Upper lobe of left lung (tissue), 6 donors: ENCODE measurements at places on chromosomes 6 and 20. TPM values are rescaled to one million over a fixed set of nuclear protein-coding genes. Genes with fewer than 3 reads are reported as not detected.
A peak's percentile ranks its signal among the peaks of the same experiment; 100 is the strongest.

- no peak for DNase-seq
Measured at GRCh38 chr6:165913676-165914570, 250.9 kb upstream of the PDE10A start.

- DNase-seq: peak; percentile 61
Measured at GRCh38 chr6:12472601-12473038, 182.5 kb downstream of the EDN1 start.

PPP1R3G gene
- total RNA-seq: 0.30 TPM

- DNase-seq: peak; percentile 92
Measured at GRCh38 chr20:3204124-3204794, at the start of gene DDRGK1. TSS of gene DDRGK1 (minus strand) at chr20:3204682. CDS start at chr20:3204627, 55 bp downstream.

DNA sequence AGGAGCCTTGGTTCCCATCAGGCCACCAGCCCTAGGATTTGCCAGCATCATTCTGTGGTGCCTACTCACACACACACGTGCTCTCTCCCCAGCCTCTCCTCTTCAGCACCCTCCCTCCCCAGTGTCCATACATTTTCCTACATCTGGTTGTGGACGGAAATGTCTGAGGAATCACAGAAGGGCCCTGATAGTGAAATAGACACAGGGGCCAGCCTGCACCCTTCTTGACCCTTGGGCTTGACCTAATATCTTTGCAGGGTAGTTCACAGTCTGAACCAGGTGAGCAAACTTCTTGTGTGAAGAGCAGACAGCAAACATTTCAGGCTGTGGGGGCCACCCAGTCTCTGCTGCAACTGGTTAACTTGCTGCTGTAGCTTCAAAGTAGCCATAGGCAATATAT is 108.5 kb upstream of the NXT1 start:
- DNase-seq: no peak

DNA sequence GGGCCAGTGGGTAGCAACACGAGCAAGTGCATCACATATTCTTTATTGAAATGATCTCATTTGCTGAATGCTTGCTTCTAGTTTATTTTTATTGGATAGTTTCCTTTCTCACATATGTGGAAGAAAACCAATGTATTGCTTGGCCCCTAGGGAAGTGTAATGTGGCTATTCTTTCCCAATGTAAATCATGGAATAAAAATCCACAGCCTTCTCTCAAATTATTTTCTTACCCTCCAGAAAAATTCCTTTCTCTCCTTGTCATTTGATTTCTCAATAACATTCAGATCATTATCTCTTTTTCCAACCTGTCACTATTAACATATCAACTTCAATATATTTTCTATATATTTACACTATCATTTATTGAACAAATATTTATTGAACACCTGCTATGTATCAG is 51.9 kb upstream of the PTPRK start:
- no peak for DNase-seq

PAK5 gene
- 0.27 TPM for total RNA-seq

C20orf144 gene
- not detected for total RNA-seq

DNA sequence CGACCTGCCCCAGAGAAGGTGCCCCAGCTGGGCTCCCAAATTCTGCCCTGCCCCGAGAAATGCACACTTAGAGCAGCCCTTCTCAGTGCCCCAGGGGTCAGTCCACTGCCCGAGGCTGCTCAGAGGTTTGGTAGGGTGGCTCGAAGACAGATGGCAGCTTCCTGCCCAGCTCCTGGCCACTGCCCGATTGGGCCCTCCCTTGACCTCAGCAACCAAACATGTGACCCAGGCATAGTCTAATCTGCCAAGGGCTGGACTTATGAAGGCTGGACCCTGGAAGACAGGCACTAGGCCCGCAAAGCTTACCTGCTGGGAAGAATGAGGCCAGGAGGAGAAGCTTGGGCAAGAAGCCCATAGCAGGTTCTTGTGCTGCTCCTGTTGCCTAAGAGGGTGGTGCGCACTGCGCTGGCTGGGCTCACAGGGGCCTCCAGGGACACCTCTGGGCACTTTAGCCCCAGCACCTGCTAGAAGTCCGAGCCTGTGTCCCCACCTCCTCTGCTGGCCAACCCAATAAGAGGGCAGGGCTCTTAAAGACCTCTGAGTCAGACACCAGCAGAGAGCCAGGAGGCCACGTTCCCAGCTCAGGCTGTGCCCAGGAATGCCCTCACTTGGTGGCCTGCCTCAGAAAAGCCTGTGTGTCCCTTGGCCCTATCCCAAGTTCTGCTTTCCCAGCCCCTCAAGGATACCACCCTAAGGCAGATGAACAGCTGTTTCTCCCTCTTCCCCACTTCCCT is 5.5 kb downstream of the SIGLEC1 start:
- peak; percentile 65 for DNase-seq

HSPA12B gene
- total RNA-seq: 21.9 TPM

DNA sequence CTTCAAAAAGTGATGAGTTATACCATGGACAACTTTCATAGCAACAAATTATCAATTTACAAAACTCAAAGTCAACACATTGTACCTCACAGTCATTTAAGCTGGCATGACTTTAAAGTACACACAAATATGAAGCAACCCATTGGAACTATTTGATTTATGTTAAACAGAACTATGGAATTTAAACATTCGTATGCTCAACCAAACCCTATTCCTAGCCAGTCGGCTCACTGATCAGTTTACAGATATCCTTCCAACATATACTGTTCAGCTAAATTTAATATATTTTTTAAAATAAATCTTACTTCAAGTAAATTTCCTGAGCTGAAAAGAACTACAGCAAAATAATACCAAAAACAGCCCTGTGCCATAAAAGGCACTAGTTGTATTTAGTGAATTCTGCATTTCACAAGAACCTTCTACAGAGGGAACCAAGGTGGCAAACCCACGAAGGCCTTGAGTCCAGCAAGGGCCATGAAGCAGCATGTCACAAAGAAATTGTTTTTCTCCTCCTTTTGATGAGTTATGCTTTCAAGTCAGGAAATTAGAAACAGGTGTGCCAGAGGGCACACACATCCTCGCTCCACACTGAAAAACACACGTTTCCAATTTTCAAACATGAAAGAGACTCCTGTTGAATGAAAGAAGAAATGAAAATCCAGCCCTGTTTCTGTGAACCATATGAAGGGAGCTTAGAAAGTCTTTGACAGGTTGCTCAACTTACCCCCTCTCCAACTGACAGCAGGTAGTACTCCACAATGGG is 122.8 kb downstream of the TASP1 start:
- no peak for DNase-seq

GRCh38 chr6:34179106-34179720 is 33.3 kb upstream of the GRM4 start:
- no peak for DNase-seq

DNA sequence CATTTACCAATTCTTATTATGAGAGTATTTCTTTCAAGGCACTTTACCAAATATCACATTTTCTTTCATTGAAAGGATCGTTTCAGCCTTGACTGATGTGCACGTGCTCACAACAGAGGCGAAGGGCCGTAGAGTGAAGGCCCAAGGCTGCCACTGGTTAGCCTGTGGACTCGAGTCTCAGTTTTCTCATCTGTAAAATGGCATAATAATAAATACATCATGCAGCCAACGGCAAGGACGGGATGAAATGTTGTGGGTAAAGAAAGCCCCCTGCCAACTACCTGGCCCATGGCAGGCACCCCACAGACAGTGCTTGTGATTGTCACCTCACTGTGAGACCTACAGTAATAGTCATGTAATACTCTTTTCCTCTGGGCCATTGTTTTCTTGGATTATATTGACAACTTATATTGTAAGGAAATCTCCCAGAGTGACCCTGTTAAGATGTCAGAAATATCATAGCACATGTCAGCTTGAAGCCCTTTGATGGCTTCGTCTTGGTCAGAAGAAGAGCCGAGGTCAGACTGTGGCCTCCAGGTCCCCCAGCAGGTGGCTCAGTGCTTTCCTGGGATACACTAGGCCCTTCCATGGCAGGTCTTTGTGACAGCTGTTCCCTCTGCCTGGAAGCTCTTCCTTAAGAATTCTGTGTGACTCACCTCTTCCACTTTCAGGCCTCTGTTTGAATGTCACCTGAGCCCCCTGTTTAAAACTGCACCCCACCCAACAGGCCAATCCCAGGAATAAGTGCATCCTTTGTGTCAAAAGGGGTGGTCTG is 36.3 kb downstream of the FAM50B start:
- DNase-seq: no peak

DNA sequence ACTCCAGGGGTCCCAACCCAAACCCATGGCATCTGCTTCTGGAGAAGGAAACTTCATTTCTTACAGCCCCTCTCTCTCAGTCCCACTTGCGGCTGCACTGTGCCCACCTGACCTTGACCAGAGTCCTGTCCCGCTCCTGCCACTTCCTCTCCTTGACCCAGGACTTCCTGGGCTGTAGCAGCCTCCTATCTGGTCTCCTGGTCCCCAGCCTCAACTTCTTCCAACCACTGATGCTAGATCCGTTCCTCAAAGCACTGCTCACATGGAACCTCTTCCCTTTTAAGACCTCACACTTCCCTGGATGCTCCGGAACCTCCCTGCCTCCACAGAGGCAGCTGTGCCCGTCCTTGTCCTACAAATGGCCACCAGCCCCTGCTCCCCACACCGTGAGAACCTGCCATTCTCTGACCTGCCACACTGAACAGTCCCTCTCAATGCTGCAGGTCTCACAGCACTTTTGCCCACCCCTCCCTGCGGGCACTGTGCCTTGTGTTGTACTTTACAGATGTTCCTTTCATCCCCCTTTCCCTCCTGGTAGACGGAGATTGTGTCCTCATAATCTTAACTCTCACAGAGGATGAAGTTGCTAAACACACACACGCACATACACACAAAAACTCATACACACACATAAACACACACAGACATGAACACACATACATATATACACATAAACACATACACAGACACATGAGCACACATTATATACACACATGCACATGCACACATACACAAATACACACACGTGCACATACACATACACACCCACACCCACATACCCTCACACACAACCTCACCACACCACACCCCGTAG is 59.6 kb upstream of the NXT1 start:
- no peak for DNase-seq

- DNase-seq: no peak
Measured at GRCh38 chr6:120604510-120604909, 729.8 kb downstream of the TBC1D32 start.

HBS1L gene
- total RNA-seq: 33.6 TPM

DNA sequence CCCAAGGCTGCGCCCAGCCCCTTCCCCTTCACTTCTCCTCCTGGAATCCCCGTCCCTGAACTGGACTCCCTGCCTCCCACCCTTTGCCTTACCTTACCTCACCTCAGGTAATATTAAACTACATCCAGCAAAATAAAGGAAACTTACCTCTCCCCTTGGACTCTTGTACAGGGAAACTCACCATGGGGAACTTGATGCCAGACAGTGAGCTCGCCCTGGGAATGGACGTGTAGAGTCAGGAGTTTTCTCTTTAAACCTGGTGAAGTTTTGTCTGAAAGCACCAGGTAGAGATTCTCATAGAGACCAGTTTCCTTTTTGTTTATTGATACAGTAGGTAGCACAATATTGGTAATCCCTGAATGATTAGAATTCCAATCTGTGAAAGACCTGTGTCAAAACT is 544 bp upstream of the HLA-C start:
- DNase-seq: peak; percentile 26

NOTCH4 gene
- 139 TPM for total RNA-seq

TTPAL gene
- 9.4 TPM for total RNA-seq

LAMA5 gene
- 314 TPM for total RNA-seq

DNA sequence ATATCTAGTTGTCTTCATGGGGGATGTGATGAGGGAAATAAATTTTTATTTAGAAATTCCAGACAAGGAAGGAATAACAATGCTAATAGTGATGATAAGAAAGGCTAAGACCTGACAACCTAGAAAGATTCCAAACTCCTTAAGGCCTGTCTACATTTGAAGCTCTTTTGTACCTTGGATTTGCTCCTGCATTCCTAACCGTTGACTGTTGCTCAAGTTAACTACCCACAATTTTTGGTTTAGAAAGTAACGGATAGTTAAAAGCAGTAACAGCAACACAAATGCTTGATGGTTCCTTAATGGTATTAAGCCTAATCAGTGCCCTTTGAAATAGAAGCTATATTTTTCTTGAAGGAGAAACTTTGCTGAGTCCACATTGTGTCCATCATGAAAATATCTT is 52.9 kb downstream of the TRMT11 start:
- DNase-seq: no peak

DNA sequence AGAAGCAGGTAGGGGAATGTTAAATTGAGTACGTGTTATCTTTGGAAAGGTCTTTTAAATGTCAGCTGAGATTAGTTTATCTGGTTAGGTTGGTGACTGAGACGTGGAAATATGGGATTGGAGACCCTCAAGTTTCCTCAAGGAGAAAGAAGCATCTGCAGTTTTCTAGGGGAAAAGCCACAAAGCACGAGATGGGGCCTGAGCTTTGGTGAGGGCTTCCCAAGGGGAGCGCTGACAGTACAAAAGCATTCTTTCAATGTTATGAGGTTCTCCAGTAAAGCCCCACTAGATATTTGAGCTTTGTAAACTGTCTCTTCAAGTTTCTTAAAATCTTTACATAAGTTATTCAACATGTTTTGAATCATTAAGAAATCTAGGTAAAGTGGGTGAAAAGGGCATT is 19.6 kb upstream of the HS3ST5 start:
- DNase-seq: no peak

DNA sequence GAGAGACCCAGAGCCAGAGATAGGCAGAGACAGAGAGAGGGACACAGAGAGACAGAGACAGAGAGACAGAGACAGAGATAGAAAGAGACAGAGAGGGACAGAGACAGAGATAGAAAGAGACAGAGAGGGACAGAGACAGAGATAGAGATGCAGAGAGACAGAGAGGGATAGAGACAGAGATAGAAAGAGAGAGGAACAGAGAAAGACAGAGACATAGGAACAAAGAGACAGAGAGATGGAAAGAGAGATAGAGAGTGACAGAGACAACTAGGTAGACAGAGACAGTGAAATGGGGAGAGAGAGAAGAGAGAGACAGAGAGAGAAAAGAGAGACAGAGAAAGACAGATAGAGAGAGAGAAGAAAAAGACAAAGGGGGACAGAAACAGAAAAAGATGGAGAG is 165.4 kb upstream of the FOXQ1 start:
- DNase-seq: no peak

- DNase-seq: no peak
Measured at GRCh38 chr20:51600016-51600420, 57.5 kb upstream of the NFATC2 start.

DNA sequence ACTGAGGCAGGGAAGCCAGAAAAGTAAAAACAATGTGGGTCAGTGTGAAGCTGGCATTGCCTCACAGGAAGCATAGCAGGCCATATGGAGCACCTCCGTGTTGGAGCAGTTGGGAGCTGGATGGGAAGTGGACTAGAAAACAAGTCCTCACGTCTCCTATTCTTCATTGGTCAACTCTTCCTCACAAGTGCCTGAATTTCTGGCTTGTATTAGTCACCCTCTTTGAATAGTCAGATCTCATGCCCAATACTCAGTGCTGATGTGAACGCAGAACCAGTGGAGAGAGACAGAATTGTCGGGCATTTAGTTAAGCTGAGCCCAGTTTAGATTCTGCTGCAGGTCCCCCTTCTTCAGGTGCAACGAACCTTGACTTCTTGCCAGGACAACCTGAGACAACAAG is 22.3 kb upstream of the RSPO3 start:
- DNase-seq: no peak
